NCI-H774 (cell line): ENCODE measurements at places on chromosomes 5 and 9.

- DNase-seq = no peak
These were observed 89.4 kb downstream of the SHC3 start for GRCh38 chr9:89089176-89089575.

DNA sequence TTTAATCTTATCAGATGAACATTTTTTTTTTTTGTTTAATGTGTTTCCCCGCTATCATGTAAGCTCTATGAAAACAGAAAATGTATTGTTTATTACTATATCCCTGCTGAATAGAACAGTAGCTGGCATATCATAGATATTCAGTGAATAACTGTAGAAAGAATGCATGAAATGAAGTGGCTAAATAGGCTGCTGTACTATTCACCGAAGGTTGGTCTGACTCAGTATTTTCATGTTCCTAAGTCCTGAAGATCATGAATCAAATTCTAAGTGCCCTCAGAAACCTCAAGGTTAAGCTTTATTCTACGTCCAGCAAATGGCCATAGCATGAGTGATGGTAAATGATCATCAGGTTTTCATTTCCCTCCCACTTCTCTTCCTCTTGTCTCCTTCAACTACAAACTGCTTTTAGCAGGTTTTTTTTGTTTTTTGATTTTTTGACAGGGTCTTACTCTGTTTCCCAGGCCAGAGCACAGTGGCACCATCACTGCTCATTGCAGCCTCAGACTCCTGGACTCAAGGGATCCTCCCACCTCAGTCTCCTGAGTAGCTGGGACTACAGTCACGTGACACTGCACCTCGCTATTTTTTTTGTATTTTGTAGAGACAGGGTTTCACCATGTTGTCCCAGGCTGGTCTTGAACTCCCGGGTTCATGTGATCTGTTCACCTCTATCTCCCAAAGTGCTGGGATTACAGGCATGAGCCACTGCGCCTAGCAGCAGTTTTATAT is 19.1 kb upstream of the ZFAND5 start:
- DNase-seq = no peak

- DNase-seq = no peak
These were observed 338.1 kb upstream of the MSX2 start for GRCh38 chr5:174386306-174386705.

GRCh38 chr9:7862170-7862569 is 62.6 kb upstream of the DMAC1 start:
- no peak for DNase-seq

DNA sequence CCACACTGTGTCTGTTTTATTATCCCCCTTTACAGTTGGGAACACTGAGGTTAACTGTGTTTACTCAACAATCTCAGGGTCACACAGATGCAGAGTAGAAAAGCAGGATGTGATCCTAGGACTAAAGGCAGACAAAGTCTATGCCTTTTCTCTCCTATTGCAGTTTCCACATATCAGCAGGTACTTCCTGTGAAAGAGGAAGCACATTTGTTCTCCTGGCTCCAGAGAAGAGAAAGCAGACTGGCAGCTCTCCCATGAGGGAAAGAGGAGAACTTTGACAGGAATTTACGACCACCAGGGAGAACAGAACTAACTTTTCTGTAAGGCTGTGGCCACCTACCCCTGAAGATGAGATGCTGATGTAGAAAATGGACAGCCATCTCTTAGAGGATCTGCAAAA is 84.2 kb upstream of the TNC start:
- DNase-seq = no peak

GRCh38 chr9:95171001-95171400 is 146.5 kb downstream of the FANCC start:
- DNase-seq = no peak

- DNase-seq = no peak
These were observed 205.2 kb downstream of the PIK3R1 start for GRCh38 chr5:68420476-68421344.

DNA sequence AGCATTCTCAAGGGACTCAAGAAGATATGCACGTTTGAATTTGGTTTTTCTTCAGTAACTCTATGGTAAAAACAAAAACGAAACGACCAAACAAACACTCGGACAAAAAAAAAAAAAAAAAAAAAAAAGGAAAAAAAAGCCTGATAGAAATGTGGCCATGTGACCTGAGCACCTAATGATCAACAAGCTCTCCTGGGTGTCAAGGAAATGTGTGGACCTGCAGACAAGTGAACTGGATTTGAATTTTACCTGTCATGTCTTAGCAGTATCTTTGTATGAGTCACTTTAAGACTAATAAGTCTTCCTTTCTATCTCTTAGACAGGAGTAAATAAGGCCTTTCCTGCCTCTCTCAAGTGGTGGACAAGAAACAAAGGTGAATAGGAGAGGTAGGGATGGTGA is 190.6 kb upstream of the GRIA1 start:
- DNase-seq = no peak

DNA sequence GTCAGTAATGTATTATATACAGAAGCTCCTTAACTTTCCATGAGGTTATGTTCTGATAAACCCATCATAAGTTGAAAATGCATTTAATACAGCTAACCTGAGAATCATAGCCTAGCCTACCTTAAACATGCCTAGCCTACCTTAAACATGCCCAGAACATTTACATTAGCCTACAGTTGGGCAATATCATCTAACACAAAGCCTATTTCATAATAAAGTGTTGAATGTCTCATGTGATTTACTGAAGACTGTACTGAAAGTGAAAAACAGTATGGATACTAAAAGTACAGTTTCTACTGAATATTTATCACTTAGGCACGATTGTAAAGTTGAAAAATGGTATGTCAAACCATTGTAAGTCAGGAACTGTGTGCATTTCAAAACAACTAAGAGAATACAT is 1.6 kb downstream of the GM2A start:
- no peak for DNase-seq

GRCh38 chr9:136192289-136193126 is 12.4 kb downstream of the LHX3 start:
- no peak for DNase-seq

DNA sequence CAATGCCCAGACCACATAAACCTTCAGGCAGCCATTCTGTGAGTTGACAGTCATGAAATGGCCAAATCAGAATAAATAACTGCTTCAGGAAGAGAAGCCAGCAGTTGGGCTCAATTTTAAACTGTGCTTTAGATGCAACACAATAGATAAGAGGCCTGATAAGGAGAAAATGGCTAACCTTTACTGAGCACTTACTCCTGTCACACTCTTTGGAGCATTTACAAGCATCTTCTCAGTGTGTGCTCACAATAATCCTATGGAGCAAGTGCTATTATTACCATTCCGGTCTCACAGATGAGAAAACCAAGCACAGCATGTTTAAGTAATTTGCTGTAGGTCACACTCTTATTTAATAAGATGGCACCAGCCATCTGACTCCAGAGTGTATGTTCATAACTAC is 11.5 kb upstream of the SH3RF2 start:
- DNase-seq = no peak

DNA sequence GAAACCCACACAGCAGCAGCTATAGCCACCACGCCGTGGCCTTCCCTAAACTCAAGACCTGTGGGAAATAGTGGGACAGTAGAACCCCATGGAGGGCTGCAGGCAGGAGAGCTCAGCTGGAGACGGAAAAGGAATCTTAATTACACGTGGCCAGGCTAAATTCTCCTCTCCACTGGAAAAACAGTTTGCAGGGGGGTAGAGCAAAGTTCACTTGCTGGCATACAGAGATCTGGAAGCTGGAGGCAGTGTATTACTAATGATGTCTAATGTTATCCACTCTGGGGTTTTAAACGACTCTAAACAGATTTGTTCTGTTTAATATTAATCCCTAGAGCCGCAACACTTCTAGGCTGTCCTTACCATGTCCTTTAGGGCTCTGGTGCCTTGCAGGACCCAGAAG is 257.1 kb downstream of the SAXO1 start:
- DNase-seq = no peak

DNA sequence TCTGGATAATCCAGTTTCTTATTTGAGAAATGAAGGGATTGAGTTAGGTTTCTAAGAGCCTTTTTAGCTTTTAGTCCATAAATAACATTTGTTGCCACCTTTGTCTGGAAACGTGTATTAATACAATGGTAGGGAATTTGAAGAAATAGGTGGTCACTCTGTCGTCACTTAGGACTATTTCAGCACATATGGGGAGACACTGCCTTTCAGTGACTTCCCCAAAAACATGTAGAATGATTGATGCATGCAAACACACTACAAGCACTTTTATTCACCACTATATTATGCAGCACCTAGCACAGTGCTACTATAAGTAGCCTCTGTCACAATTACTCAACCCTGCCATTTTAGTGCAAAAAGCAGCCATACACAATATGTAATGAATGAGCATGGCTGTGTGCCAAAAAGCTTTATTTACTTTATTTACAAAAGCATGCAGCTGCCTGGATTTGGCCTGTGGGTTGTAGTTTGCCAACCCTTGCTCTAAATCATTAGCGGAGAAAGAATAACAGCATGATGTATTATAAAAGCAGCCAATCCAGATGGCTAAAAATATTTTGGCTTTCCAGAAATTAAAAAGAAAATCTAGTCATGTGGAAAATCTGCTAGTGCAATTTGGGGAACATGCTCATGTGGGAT is 154.2 kb upstream of the HMHB1 start:
- peak; percentile 93 for DNase-seq

DNA sequence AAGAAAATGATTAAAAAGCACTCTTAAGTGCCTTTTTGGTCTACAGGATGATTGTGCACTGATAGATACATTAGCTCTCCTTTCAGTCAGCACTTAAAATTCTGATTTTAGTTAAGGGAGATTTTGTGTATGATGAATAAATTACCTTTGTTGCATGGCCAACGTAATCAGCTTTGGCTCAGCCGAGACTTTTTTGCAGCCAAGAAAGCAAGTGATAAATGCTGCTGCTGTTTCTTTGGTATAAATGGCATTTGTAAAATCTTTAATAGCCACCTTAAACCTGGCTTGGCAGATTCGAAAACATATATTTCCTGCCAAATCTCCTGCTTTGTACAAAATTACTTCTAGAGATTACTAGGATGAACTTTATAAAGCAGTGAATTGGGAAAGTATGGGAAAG is 147.7 kb downstream of the DCP2 start:
- DNase-seq = no peak

DNA sequence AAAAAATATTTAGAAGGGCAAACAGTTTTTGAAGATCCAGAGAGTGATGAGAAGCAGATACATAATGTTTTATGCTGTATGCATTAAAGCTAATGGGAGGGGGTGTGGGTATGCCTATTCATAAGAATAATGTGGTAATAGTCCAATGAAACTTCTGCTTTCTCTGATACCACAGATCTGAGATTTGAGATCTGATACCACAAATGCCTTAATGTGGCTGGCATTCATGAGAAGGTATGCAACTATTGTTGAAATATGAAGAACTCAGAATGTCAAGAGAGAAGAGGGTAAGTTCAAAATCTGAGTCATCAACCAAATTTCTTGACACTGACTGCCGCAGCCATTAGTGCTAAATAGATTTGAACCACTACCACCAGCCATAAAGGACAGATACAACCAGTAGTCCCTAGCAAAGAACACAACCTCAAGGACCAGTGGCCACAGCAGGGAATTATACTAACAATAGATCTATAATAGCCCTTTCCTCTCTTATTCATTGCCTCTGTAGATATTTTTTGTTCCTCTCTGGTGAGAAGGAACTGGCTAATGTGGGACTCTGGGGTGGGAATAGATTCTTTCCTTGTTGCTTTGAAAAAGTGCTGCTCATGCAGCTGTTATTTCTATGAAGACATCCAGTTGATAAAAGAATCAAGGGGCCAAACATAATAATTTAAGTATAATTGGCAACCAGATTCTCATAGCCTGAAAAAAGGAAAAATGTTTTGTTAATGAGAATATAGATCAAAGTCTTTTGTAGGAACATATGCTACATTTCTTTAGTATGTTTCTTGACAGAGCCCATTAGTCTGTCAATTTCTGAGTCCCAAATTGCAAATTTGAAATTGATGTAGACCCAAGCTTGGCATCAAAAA is 256.5 kb upstream of the ZNF608 start:
- no peak for DNase-seq

- DNase-seq = no peak
These were observed 57.3 kb upstream of the CPLX2 start for GRCh38 chr5:175813943-175814630.

DNA sequence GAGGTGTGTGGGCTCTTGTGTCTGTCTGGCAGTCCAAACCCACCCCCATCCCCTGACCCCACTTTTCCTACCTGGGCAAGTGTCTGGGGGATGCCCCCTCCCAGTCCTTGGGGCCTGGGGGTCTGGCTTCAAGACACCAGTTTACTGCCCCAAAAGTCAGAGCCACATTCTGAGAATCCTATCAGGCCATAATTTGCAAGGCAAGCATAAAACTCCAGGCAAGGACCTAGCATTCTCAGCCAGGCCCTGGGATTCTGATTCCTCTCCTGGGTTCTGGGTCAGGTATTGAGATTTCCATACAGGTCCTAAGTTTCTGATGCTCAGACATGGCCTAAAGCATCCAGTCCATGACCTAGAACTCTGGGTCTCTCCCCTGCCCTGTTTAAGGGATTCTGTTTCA is 33.3 kb downstream of the CXXC5 start:
- DNase-seq = no peak

DNA sequence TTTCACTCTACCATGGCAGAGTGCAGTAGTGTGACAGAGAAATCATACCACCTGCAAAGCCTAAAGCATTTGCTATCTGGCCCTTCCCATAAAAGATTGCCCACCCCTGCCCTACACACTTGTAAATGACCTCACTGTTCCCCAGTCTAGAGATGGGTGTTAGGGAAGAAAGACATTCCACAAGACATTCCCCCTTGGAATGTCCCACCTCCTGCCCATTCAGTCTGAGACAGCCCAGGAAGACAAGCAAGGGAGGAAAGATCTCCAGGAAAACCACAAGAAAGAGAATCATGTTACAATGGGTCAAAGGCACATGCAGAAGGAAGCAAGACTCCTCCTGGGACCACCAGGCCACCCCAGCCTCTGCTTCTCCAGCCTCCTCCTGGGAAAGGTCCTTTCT is 230.0 kb downstream of the AGTPBP1 start:
- DNase-seq = no peak

DNA sequence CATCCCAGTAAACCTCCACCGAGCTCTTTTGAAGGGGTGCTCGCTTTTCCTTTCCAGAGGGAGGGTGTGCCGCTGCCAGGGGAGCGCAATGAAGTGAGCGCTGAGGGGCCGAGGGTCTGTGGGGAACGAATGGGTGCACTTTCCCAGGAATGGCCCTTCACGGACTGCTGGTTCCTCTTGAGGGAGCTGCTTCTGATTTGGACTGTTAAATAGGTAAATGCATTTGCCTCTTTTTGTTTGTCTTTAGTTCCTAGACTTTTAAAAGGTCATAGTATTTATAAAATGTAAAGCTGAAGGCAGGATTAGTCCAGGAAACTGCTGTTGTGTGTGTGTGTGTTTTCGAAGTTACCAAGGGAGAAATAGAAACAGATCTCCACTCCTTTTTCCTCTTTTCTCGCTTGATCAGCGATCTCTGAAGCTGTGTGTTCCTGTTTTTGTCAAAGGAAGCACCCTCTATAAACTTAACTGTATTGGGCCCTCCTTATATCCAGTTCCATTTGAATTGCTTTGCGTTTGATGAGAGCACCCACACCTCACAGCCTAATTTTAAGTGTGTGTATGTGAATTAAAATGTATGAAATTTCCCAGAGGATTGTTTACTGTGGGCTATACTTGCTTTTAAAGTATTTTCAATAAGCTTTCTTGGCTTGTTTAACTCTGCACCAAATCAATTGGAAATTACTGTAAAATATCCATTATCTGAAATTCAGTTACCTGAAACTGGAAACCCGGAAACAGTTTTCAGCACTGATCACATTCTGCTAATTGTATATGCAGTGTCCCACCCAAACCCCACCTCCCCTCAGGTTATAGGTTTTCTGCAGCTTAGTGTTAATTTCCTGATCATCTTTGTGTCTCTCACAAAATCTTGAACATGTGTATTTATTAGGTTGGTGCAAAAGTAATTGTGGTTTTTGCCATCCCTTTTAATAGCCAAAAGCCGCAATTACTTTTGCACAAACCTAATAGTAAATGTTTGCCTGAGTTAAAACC is 966 bp downstream of the SNX2 start:
- DNase-seq = no peak
